ENCODE measurements at places on chromosomes 12 and 14.

- DNase-seq: peak; percentile 60
These were observed 520 bp upstream of the MON2 start for GRCh38 chr12:62466018-62466593.

GRCh38 chr12:7667125-7667524, 1.4 kb upstream of the APOBEC1 start:
- DNase-seq: no peak

- no peak for DNase-seq
These were observed 17.0 kb downstream of the NAA25 start for GRCh38 chr12:112091563-112091962.

GRCh38 chr12:89200217-89200616, 152.1 kb downstream of the DUSP6 start:
- DNase-seq: no peak

- no peak for DNase-seq
These were observed 18.9 kb downstream of the RFC5 start for GRCh38 chr12:118035190-118036041.

DNA sequence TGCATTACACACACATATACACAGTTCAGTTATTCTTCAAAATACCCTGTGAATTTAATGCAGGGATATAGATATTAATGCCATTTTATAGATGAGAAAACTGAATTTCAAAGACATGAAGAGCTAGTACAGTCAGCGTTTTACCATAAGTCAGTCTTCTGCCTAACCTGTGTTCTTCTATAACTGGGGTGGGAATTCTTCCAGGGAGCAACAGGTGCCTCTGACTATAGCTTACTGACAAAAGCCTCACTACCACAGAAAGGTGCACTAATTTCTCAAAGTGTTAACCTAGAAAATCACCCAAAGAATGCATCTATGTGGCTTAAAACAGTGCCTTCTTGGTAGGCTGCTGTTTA, 84.4 kb downstream of the STXBP6 start:
- DNase-seq: no peak

- DNase-seq: no peak
These were observed 3.6 kb upstream of the SLC7A8 start for GRCh38 chr14:23186913-23187654.

- no peak for DNase-seq
These were observed 25.9 kb downstream of the CGRRF1 start for GRCh38 chr14:54535646-54536045.

DNA sequence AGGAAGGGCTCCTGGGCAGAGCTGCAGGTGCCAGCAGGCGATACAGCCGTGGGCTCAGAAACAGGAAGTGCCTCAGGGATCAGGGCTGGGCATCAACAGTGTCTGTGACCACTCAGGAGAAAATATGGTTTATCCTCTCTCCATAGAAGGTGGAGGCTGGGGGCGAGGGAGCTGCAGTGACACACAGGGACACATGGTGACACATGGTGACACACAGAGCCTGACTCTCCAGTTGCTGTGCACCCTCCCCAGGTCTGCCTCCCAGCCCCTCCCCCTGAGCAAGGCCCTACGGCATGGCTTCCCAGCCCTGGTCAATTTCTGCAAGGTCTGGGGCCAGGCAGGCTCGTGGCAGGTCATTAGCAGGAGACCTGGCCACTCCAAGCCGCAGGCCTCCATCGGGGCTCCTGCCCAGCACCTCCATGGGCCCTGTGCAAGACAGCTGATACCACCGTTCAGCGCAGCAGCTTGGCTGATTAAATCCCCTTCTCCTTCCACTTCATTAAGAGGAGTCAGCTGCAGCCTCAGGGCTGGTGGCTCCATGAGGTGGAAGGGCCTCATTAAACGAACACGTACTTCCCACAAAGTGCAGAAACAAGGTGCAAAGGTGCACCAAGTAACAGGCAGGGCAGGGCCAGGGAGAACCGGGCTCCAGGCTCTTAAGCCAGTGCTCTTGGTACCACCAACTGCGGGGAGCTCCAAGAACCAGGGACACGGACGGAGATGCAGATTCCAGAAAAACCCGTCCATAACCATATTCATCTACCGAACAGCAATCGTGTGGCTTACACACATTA, 60.7 kb downstream of the CCNK start:
- DNase-seq: no peak

- DNase-seq: no peak
These were observed 15.9 kb upstream of the PAWR start for GRCh38 chr12:79706676-79707075.

- no peak for DNase-seq
These were observed 87.0 kb downstream of the TSHR start for GRCh38 chr14:81042438-81042837.

DNA sequence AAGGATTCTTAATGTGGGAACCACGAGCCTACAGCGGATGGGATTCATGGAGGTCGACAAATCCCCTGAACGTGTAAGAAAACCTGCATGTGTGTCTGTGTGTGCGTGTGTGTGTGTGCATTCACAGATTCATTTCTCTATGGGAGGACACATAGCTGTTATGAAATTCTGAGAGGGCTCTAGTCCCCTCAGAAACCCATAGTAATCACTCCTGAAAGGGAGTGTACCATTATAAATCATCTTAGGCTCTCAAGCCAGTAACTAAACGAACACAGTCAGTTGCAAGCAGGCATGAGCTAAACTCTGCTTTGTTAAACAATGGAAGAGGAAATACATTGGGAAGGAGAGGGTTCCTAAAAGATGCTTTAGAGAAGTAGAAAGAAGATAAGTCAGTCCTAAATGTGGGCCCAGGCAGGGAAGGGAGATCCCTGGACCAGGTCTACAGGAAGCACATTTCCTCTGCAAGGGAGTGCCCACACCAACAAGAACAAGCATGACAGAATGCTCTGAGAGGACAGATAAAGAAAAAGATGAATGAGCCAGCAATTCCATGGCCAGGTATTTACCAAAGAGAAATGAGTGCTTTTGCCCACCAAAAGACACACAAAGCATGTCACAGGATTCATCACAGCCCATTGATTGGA, 91.3 kb downstream of the ITPR2 start:
- DNase-seq: no peak

DNA sequence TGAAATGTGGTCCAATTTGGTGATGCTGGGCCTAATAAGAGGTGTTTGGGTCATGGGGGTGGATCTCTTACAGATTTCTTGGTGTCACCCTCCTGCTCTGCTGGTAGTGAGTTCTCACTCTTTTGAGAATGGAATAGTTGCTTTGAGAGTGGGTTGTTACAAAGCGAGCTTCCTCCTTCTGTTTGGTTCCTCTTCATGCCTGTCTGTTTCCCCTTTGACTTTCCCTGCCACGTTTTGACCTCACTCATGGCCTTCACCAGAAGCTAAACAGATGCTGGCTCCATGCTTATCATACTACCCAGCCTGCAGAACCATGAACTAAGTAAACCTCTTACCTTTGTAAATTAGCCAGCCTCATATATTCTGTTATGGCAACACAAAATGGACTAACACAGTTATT, 57.7 kb upstream of the LDHB start:
- DNase-seq: no peak

DNA sequence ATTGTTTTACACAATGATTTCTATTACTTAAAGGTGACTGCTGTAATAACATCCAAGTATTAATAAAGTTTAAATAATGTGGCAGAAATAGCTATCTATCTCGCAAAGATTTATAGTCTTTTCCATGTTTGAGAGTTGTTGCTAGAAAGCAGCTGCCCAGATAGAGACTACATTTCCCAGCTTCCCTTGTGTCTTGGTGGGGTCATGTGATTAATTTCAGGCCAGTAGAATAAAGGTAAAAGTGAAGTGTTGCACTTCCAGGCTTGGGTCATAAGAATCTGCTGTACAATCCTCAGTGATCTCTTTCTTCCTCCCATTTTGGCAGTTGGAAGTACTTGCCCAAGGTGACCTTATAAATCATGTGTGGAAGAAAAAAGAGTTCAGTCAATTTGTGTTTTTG, 449.7 kb upstream of the USP15 start:
- no peak for DNase-seq

DNA sequence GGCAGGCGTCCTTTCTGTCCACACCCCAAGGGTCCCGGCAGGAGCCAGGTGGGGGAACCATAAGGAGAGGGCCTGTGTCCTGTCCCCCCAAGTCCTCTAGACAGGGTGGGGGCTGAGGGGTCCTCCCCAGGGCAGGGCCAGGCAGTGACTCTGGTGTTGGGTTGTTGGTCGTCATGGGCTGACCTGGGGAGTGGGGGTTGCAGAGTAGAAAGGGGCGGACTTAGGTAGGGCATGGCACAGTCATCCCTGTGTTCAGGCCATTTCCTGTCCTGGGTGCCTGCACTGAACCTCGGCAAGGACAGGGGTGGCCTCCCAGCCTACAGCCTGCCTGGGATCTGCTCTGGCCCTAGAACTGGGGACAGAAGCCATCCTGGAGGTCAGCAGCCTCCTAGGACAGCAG, 356.2 kb downstream of the TMEM121 start:
- peak; percentile 18 for DNase-seq

- no peak for DNase-seq
These were observed 355.3 kb upstream of the SFSWAP start for GRCh38 chr12:131355361-131356245.

DNA sequence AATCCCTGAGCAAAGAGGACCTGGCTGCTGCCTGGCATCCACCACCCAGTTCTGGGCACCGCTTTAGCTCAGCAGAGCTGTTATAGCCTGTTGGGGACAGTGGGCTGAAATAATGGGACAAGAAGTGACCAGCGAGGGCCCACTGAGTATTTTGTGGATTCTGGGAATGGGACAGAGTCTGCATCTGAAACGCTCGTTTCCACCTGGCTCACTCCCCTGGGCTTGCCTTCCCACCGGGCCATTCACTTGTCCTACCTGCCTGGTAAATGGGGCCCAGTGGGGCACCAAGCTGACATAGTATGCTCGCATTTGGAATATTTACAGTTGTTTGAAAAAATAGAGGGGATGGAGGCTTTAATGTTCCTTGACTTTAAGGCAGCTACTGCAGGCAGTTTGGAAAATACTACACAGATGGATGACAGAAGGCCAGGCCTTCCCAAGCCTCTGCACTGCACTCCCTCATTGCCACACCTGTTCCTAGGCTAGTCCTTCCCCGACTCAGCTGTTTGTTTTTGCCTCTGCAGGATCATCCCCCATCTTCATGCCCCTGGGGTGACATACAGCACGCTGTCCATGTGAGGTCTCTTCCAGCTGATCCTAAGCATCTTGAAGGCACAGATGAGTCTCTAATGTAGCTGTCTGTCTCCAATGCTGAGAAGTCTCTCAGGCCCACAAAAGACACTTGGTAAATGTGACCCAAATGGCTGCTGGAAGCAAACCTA, 61.3 kb upstream of the DICER1 start:
- no peak for DNase-seq

DNA sequence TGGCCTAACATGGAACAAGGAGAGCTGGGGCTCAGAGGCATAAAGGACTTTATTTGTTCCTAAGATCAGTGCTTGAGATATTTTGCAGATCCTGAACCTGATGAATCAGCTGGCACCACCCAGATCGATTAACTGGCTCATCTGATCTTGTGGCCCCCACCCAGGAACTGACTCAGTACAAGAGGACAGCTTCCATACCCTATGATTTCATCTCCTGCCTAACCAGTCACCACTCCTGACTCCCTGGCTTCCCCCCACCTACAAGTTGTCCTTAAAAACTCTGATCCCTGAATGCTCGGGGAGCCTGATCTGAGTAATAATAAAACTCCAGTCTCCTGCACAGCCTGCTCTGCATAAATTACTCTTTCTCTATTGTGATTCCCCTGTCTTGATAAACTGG, 5.1 kb downstream of the C12orf56 start:
- DNase-seq: no peak

Measured in sciatic nerve (tissue), 2 donors.